ENCODE measurements at places on chromosomes 13 and 19. TPM values are rescaled to one million over a fixed set of nuclear protein-coding genes. Genes with fewer than 3 reads are reported as not detected.

DNA sequence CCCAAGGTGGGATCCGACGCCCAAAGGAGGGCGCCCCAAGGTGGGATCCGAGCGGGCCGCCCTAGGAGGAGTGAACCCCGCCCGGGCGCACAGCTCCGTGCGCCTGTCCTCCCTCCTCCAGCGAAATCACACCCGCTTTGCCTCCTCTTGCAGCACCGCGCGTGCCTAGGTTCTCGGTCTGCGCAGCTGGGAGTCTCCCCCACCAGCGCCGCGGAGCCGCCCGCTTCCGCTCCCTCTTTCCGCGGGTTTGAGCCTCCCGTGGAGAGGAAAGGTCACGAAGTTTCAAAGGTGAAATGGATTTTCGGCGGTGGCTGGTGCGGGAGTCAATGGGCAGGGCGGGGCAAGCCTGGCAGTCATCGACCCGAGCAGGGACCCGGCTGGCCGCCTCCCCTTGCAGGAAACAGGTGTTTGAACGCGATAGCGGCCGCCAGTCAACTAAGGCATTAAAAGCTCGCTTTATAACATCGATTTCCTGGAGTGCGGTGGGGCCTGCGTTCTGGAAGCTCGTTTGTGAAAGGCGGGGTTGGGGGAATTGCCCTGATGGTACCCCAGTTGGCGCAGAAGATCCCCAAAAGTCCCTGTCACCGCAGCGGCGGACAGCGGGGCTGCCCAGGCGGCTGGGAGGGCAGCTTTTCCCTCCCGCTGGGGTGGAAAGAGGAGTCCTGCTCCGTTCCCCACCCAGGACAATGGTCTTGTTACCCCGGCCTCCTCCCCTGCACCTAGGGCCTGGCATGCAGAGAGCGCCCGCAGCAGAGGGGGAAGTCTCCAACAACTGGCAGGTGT lies 9.0 kb upstream of the SOX1 start:
- DNase-seq: no peak

DNA sequence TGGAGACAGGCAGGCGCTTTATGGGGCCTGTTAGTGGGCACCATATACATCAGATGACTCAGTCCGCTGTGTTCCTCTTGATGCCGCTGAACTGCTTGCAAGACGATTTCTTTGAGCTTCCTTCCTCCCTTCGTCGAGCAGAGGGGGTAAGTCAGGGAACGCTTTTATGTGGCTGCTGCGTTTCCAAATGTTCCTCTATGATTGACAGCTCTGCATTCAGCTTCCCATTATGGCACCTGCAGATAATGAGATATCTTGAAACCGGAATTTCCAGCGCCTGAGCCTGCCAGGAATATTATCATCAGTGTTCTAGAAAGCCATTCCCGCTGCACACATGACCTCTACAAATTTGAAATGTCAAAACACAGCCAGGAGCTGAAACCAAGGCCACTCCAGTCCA lies 257.0 kb downstream of the TSHZ3 start:
- no peak for DNase-seq

DNA sequence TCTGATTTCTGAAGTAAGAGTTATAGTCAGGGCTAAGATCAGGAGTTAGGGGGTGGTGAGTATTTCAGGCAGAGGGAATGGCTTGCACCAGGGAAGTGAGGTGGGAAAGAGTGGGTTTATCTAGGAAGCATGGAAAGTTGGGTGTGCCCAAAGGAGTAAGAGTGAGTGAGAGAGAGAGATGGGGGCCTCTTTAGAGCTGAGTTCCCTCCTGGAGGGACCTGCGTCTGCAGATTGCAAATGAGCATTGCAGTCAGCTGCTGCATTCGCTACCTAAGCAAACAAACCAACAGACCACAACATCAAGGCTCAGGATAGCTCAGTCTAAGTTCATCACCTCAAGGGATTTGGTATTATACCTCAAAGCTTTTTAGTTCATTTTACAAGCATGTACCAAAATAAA lies 405.8 kb downstream of the FGF9 start:
- no peak for DNase-seq

GRCh38 chr19:23547816-23548430 lies 139.1 kb downstream of the ZNF675 start:
- DNase-seq: no peak

- DNase-seq: no peak
These were observed 100.4 kb downstream of the ING1 start for GRCh38 chr13:110813646-110814624.

GRCh38 chr13:41809962-41810361 lies 150.9 kb downstream of the VWA8 start:
- no peak for DNase-seq

The OR7D2 gene
- not detected for total RNA-seq

The IGSF23 gene
- not detected for total RNA-seq

The NUP58 gene
- 73.1 TPM for total RNA-seq

The PSG3 gene
- total RNA-seq: not detected

The CRYL1 gene
- total RNA-seq: 42.9 TPM

The WDR62 gene
- 8.5 TPM for total RNA-seq

The SMARCA4 gene
- 76.1 TPM for total RNA-seq

The ZNF723 gene
- total RNA-seq: not detected

The HSPB6 gene
- total RNA-seq: not detected

The CATSPERD gene
- not detected for total RNA-seq
